ENCODE measurements at places on chromosomes 4 and X.

DNA sequence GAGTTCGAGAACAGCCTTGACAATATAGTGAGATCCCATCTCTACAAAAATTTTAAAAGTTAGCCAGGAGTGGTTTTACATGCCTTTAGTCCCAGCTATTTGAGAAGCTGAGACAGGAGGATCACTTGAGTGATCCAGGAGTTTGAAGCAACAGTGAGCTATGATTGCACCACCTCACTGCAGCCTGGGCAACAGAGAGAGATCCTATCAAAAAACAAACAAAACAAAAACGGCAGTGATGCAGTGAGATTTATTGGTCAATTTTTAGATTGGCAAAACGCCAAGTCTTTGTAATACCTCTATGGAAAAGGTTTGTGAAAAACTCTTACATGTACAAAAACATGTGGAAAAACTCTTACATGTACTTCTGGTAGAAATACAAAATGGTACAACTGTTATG lies 91.3 kb downstream of the PTPN13 start:
- peak; percentile 25 for DNase-seq

DNA sequence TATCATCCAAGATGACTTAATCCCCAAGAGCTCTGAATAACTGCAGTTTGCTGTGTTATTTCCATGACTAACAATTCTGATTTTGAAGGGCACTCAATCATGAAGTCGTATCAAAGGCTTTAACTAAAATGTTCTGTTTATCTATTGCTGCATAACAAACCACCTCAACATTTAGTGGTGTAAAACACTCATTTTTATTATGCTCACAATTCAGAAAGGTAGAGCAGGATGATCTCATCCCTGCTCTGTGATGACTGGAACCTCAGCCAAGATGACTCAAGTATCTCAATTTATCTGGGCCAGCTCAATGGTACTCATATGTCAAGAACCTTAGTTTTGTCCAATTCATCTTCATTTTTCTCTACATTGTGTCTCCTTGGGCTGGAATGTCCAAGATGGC lies 451.1 kb downstream of the PPARGC1A start:
- peak; percentile 28 for DNase-seq

DNA sequence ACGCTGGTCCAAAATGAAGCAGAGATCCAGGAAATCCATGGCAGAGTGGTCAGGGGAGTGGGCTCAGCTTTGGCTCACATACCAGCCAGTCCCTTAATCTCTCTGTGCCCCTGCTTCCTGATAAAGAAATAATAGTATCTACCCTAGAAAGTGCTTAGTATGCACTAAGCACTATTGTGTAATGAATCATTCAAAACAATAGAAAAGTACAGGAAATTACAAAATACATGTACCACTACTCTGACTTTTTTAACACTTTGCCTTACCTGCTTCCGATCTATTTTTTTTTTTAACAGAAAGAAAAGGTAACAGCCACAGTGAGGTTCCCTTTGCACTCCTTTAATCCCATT lies 49.9 kb downstream of the TBC1D9 start:
- no peak for DNase-seq

DNA sequence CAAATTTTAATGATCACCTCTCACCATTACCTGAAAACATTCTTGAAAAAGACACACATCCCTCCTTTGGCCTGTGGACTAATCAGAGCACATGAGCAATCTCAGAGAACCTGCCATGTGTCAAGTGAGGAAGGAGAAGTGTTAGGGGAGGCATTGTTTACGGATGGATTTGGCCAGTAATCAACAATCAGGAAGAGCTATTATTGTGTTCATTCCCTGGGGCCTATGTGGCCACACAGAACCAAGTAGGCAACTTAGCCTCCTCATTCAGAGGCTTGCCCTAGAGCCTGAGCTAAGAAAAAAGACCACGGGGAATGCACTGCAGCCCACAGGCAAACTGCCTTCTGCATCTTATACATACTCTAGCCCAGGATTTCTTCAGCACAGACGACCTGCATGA lies 40.6 kb upstream of the DOCK11 start:
- DNase-seq = no peak

- no peak for DNase-seq
Observed at GRCh38 chr4:81874661-81875515, 403.2 kb upstream of the RASGEF1B start.

Data from fibroblast of skin of right biceps (primary cell).